ENCODE measurements at places on chromosomes 5 and 9.
A peak's percentile ranks its signal among the peaks of the same experiment; 100 is the strongest.

- DNase-seq: no peak
Measured at GRCh38 chr5:173178369-173178910, 34.1 kb downstream of the BNIP1 start.

GRCh38 chr5:127088251-127088650 is 14.9 kb upstream of the C5orf63 start:
- peak; percentile 66 for DNase-seq

DNA sequence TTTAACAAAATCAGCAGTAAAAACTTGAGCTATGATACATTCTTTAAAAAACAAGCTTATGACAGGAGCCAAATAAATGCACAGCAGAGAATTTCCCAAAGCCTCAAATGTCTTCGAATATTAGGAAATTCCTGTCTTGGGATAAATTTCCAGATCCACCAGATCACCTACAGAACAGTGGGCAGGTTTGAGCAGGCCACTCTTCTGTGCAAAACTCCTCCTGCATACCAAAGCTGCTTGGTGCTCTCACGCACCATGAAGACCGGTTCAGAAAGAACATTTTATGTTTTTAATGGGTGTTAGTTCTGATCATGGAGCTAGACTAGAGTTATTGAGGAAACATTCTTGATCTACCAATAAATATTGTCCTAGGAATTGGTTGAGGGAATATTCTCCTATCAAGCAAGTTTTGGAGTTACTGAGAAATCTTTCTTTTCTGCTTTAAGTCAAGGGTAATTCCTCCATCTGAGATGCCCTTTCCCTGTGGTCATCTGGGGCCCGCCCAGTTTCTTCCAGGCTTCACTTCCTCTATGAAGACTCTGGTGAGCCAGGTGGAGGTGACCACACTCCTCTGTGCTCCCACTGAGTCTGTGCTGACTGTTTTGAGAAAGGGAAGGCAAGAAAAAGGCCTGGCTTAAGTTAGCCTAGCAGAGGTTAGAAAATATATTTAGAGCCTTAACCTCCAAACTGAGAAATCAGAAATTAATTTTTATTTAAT is 17.9 kb downstream of the TNFSF15 start:
- no peak for DNase-seq

DNA sequence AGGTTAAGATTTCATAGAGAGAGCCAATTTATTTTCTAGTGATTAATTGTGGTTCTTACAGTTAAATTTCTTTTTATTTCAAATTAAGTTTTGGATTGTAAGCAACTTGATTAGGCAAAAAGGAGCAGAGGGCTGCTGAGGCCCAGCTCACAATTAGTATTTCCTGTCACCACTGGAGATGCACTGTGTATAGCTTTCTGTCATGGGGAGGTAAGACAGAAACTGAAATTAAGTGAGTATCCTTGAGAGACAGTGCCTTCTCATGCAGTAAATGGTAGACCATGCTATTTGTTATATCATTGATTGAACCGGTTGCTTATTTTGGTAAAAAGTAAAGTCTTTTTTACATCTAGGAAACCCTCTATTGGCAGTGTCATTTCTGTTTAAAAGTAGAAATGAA is 190.7 kb downstream of the CCDC171 start:
- no peak for DNase-seq

- DNase-seq: no peak
Measured at GRCh38 chr5:74295676-74296075, 344.9 kb downstream of the ENC1 start.

- DNase-seq: no peak
Measured at GRCh38 chr9:133251773-133252172, 23.2 kb downstream of the ABO start.

DNA sequence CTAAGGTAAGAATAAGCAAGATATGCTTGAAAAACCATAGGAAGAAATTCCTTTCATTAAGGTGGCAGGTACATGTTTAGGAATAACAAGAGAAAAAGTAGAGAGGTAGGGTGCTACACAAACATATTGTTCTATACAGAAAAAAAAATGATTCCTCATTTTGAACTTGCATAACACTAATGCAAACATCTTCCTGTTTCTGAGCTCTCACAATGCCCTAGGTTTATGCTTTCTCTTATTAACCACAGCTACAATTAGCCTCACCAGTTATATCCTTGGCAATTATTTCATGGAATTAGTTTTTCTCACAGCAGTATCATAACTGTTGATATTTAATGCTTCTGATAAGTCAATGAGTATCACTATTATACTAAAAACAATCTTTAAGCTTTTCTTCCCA is 20.7 kb downstream of the CEMIP2 start:
- no peak for DNase-seq

- no peak for DNase-seq
Measured at GRCh38 chr5:127076315-127077129, 3.2 kb upstream of the C5orf63 start.

DNA sequence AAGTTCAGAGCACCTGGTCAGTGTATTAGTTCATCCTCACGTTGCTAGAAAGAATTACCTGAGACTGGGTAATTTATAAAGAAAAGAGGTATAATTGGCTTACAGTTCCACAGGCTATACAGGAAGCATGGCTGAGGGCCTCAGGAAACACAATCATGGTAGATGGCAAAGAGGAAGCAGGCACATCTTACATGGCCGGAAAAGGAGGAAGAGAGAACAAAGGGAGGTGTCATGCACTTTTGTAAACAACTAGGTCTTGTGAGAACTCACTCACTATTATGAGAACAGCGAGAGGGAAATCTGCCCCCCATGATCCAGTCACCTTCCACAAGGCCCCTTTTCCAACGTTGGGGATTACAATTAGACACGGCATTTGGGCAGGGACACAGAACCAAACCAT is 28.8 kb upstream of the CAVIN4 start:
- no peak for DNase-seq

DNA sequence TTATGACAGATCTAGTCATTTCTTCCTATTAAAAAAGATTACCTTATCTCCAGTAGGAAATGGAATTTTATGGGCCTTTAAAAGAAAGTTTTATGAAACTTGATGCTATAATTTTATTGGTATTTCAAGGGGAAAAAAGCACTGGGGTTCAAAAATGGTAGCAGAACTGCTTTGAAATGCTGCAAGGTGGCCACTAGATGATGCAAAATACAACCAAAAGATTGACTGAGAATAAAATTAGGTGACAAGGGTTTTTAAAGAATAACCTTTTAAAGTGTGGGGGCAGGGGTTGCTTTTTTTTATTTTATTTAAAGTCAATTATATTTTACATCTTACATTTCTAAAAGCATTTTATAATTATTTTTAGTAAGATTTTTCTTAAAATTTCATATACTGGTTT is 61.7 kb downstream of the KLF9 start:
- no peak for DNase-seq

GRCh38 chr5:168172760-168173223 is 118.7 kb upstream of the WWC1 start:
- no peak for DNase-seq

- no peak for DNase-seq
Measured at GRCh38 chr5:72599065-72599433, 91.8 kb upstream of the ZNF366 start.

- no peak for DNase-seq
Measured at GRCh38 chr5:90406466-90406865, 3.1 kb downstream of the CETN3 start.

GRCh38 chr9:94936419-94936818 is 209.9 kb downstream of the AOPEP start:
- no peak for DNase-seq

- no peak for DNase-seq
Measured at GRCh38 chr5:39657943-39658342, 233.2 kb upstream of the DAB2 start.

DNA sequence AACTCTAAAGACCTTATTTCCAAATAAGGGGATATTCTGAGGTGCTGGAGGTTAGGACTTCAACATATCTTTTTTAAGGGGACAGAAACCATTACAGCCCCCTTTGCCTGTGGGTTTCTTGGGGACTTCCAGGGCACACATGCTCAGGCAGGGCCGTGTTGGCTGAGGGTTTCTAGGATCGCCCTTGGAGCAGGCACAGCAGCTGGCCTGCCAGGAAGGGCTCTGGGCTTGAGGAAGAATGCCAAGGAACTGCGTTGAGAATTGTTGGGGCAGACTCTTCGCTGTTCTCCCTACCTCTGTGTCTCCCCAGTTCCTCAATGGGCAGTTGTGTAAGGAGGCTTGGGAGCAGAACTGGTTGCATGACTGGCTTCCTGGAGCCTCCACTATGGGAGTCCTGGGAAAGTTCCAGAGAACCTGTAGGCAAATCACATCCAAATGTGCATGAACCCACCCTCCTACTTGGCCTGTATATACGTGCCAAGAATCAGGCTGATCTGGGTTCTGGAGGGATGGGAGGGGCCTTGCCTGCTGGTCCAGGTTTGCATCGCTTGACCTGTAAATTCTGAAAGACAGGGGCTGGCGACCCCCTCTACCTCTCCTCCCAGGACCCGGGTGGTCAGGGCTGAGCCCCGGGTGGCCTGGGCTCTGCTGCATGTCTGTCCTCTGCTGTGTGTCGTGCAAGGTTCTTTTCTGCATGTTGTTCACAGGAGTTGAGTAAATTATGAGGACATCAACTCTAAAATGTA is 65.5 kb downstream of the HSPA4 start:
- no peak for DNase-seq

DNA sequence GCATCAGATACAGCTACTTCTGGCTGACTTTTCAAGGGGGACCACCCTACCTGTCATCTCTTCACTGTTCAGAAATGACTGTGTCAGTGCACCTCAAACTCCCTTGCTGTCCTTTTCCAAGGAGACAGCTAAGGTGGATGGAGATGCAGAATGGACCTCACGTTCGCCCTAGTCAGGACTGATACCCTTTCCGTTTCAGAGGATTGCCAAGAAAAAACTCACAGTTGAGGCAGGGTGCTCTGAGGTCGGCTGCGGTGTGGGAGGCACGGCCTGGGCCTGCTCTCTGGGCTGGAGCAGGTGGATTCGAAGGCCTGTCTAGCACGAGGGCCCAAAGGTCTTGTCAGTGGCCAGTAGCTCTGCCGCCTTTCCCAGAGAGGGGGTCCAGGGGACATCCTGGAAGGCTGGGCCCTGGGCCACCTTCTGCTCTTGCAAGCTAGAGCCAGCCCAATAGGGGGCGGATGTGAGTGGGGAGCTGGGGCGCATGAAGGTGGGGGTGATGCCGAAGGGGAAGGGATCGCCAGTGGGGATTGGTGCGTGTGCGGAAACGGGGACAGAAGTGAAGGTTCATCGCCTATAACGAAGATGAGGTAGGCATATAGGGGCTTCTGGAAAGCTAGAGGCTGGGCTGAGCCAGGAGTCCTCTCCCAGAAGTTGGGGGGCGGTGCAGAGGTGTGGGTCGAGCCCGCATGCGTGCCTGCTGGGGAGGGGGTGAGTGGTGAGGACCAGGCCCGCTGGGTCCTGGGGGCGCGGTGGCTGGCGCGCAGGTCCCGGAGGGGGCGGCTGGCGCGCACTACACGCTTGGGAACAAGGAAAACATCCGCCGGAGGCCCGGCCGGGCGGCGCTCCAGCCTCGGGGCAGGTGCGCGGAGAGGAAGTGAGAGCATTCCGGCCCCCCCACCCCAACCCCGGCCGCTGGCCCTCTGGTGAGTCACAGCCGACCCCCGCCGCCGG is 2.5 kb upstream of the MSMP start:
- no peak for DNase-seq

GRCh38 chr5:116444373-116445295 is 130.0 kb downstream of the SEMA6A start:
- no peak for DNase-seq

- DNase-seq: no peak
Measured at GRCh38 chr5:44183753-44184152, 205.5 kb downstream of the FGF10 start.

DNA sequence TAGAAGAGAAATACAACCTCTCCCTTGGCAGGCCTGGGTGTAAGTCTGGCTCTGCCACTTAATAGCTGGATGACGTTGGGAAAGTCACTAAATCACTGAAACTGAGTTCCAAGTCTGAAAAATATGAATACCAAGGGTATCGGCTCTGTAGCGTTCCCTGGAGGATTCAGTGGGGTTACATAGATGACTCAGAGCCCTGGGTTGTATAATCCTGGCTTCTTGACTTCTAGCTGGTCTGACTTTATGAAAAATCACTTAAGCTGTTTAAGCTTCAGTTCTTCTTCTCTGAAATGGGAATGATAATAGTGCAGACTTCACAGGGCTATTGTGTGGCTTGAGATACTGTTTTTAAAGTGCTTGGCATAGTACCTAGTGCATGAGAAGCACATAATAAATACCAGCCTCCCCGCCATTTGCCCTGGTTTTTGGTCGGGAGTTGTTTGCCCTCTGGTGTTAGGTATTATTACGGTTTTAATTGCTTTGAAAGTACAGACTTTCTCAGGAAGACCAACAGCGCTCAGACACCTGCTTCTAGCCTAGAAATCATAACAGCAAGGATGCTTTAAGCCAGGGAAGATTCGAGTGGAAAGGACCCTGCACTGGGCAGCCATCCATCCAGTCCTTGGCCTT is 43.0 kb downstream of the CYFIP2 start:
- DNase-seq: no peak

GRCh38 chr9:108588246-108588645 is 267.5 kb downstream of the ACTL7B start:
- no peak for DNase-seq

- no peak for DNase-seq
Measured at GRCh38 chr9:2110036-2110435, 94.9 kb downstream of the SMARCA2 start.

GRCh38 chr9:23702311-23702922 is 123.6 kb downstream of the ELAVL2 start:
- no peak for DNase-seq

- no peak for DNase-seq
Measured at GRCh38 chr5:39453606-39454005, 28.8 kb upstream of the DAB2 start.

DNA sequence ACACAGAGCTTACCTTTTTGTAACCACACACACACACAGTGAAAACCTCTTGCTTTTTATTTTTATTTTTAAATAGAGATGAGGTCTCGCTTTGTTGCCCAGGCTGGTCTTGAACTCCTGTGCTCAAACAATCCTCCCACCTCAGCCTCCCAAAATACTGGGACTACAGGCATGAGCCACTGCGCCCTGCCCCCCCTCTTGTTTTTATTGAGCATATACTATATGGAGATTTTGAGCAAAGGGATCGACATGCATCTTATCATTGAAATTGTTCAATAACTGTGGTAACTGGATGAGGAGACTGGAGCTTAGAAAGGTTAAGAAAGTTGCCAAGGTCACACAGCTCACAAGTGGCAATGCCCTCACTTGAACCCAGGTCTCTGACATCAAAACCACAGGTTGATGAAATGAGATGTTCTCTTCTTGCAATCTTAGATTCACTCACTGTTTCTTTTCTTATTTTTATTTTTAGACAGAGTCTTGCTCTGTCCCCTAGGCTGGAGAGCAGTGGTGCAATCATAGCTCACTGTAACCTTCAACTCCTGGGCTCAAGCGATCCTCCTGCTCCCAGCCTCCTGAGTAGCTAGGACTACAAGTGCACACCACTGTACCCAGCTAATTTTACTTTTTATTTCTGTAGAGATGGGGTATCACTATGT is 26.8 kb upstream of the STXBP1 start:
- no peak for DNase-seq

DNA sequence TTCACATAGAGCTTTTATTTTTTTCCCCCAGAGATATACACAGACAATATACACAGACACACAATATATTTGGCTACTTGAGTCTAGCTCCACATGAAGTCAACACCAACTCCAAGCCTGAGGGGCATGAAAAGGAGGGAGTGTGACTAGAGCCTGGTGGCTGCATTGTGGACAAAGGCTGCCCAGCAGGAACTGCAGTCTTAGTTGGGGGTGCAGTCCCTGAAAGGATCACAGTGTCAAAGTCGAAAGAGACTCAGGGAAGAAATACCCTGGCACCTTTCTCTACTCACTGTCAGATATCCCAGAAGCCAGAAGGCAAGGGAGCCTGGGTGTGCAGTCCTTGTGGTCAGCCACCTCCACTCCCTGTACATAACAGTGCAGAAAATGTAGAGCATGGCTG is 231.6 kb upstream of the RPS23 start:
- DNase-seq: no peak
